ENCODE measurements at places on chromosomes 7 and 10. TPM values are rescaled to one million over a fixed set of nuclear protein-coding genes. Genes with fewer than 3 reads are reported as not detected.

DNA sequence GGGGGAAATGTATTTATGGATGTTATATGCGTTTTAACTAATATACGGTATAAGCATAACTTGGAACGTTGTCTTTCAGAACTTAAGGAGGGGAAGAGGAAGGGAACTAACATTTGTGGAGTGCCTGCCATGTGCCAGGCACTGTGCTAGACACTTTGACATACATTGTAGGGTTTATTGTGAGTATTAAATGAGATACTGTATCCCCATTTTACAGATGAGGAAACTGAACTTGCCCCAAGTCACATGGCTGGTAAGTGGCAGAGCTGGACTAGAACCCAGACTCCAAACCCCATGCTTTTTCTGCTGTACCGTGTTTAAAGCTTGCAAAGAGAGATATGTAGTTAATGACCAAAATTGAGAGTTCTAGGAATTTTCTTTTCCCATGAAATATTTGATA lies 74.6 kb downstream of the CREM start:
- DNase-seq = no peak
- H3K4me3 ChIP-seq = no peak overlapping the region
- no peaks in the 10 kb centered on the region for H3K27me3 ChIP-seq
- H3K27ac ChIP-seq = no peak overlapping the region
- H3K36me3 ChIP-seq = no peaks in the 10 kb centered on the region

GRCh38 chr7:38330861-38331621 lies 57.6 kb upstream of the TARP start:
- H3K36me3 ChIP-seq = no peaks in the 10 kb centered on the region
- H3K27ac ChIP-seq = peak overlapping the region; percentile 56

DNA sequence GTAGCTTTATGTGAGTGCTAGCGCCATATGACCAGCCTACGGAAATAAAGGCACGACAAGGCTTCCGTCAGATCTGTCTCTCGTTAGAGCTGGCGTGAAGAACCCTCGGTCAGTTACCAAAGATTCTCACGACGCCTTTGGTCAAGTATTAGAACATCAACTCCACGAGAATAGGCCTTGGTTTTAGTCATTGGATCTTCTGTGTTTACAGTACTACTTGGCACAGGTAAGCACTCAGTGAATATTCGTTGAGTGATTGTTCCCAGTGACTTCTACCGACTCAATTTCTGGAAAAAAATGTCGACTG lies 316 bp downstream of the RBM48 start:
- DNase-seq = no peak
- H3K4me1 ChIP-seq = peaks cover 24% of the 10 kb centered on the region
- peak overlapping the region; percentile 98 for H3K27ac ChIP-seq
- H3K4me3 ChIP-seq = peak overlapping the region; percentile 91

DNA sequence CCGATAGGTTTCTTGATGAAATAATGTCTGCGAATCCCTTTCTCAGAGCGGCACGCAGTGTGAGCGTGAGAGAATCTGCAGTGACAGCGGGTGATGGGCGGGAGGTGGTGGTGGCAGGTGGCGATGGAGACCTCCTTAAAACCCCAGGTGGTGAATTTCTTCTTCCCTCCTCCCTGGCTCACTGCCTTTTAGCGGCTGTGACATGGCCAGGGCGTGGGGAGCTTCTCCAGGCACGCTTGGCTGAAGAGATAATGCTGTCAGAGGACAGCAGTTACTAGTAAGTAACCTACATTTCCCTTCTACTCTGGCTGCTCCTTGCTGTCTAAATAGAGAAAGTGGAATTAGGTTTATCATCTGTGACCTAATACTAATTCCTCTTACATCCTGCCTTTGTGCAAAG lies 141.4 kb upstream of the INSYN2A start:
- H3K4me1 ChIP-seq = peaks cover 8% of the 10 kb centered on the region
- no peak overlapping the region for H3K4me3 ChIP-seq
- H3K27me3 ChIP-seq = no peaks in the 10 kb centered on the region
- peak overlapping the region; percentile 9 for H3K27ac ChIP-seq
- H3K36me3 ChIP-seq = no peaks in the 10 kb centered on the region

The KIF11 gene
- total RNA-seq = 18.0 TPM

The MUC3A gene
- 2.4 TPM for total RNA-seq

Measured in mesothelial cell of epicardium (in vitro differentiated cells).